GM18507 (cell line): ENCODE measurements at places on chromosomes 5 and 9.

DNA sequence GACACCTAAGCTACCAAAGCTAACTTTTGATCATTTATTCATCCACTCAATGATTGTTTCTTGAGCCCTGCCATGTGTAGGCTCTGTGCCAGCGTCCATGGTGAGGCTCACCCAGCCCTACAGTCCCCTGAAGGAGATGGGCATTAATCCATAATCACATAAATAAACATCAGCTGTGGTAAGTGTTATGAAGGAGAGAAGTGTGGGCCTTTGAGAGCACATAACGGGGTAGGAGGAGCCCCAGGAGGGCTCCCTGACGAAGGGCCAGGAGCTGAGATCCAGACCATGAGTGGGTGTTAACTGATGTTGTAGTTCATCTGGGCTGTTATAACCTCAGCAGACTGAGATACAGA is 53.9 kb upstream of the AFAP1L1 start:
- no peak for DNase-seq

DNA sequence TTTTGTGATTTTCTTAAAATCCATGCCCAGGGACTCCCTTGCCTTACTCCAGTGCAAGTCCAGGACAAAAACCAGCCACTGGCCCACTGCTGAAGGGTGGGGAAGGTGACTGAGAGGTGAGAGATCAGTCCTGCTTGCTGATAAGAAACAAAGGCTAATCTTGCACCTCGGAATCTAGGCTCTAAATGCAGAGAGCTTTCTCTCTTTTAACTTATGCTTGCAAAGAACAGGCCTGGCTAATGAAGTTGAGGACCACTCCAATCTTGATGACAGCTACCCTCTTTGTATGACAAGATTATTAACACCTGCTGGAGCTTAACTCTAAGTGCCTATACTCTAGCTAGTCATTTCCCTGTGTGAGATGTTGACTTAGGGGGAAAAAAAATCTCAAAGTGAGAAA is 8.8 kb downstream of the TLE1 start:
- DNase-seq = no peak

GRCh38 chr9:109907400-109907799 is 127.4 kb downstream of the PALM2AKAP2 start:
- no peak for DNase-seq

DNA sequence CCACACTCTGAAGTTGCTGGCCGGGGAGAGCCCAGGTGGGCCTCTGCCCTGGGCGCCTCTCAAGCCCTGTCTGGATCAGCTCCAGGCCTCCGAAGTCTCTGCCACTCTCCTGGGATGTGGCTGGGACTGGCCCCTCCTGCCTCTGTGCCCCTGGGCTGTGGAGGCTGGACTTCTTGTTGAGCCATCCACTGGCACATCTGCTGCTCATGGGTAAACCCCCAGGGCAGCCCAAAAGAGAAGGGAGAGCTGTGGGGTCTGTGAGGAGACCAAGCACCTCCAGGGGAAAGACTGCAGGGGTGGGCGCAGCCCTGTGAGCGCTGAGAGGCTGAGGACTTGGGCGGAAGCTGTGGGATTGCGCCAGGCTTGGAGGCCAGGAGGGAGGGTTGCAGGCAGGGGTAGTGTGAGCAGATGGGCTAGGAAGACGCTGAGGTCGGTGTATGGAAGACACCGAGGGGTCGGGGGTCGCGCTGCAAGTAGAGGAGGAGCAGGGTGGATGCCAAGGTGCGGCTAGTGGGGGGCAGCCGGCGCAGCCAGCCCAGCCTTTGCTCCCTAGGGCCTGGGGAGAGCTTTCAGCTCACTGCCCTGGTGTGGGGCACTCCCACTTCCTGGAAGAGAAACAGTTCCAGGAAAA is 118.1 kb downstream of the WNK2 start:
- DNase-seq = no peak

- DNase-seq = no peak
Observed at GRCh38 chr5:77876316-77876715, 100.2 kb upstream of the TBCA start.

- DNase-seq = no peak
Observed at GRCh38 chr9:124512806-124513204, 5.6 kb upstream of the NR5A1 start.

DNA sequence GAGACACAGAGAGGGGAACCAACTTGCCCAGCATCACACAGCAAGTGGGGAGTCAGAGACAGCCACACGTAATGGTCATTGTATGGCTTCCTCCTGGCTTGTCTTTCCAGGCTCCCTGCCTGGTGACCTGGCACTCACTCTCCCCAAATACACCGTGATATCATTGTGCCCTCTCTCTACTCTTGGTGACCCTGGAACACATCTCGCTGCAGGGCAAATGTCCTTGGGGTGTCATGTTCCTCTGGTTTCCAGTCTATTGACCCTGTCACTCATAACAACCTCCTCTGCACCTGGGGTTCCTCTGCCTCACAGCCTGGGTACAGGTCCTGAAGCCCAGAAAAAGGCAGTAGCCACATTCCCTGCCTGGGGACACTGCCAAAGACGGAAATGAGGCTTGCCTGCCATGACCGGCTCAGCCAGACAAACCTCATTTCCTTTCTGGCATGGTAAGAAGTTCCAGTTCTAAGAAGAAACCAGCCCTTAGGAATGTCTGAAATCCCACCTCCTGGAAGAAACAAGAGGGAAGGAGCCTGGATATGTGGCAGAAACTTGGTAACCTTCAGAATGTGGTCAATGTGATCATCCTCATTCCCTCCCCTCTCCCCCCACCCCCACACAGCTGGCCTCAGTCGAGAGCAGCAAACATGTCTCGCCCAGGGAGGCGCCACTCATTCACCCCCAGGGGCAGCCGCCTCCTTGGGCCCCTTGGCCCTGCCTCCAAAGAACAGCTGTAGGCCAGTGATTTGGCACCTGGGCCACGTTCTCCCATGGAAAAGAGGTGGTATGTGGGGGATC is 30.6 kb upstream of the SMU1 start:
- DNase-seq = no peak

DNA sequence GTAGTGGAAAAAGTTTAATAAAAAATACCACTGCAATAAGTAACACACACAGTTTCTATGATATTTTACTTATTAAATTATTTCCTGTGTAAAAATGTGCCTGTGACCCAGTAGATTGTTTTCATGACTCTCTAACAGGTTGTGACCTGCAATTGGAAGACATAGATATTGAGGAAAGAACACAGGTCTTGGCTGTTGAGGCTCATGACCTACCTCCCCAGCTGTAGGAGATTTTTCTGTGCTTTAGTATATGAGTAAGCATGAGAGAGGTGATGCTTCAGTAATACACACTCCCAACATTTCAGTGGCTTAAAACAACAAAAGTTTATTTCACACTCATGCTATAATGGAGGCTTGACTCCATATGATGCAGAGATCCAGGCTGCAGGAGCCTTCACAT is 47.3 kb upstream of the TNC start:
- DNase-seq = no peak

- DNase-seq = no peak
Observed at GRCh38 chr9:86469476-86470250, 115.5 kb upstream of the TUT7 start.
